HT-29 (cell line): ENCODE measurements at places on chromosomes 13 and 19.

DNA sequence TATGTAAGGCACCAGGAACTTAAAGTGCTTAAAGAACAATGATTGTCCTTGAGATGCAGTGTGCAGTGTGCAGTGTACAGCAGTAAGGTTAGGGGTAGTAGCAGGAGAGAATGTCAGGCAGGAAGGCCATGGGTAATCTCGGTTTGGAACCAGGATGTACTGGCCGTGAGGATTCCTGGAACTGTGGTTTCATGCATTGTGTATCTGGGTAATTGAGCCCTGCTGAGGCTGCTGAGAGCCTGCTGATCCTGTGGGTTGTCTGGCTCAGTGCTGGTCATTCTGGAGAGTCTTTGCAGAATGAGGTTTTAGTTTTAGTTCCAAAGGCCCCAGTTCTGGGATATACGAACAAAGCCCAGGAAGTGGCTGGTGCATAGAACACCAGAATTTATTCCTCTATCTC, 71.0 kb downstream of the ZNF568 start:
- DNase-seq: no peak

DNA sequence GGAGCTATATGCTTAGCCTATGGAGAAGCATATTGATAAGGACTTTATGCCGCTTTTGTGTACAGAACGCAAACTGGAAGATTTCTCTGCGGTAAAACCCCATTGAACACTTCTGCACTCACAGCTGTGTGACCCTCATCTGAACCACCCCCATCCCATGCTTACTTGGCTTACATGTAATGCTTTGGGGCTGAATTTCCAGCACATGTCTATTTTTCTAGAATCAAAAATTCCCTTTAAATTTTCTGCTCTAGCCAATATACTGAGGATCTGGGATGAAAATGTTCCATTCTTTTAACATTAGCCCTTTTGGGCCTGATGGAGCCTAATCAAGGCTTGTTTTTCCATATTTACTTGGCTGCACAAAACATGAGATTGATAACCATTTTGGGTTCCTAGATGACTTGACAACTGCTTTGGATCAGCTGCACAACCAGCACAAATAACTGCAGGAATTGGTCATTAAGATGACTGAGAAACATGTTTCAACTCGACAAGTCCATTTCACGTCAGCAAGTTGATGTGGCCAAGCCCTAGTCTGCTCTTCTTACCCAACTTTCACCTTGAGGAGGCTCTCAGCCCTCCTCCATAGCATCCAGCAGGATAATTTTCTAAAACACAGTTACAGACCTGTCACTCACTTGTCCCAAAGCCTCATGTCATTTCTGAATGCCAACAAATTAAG, 52.4 kb downstream of the TNFSF11 start:
- DNase-seq: no peak

DNA sequence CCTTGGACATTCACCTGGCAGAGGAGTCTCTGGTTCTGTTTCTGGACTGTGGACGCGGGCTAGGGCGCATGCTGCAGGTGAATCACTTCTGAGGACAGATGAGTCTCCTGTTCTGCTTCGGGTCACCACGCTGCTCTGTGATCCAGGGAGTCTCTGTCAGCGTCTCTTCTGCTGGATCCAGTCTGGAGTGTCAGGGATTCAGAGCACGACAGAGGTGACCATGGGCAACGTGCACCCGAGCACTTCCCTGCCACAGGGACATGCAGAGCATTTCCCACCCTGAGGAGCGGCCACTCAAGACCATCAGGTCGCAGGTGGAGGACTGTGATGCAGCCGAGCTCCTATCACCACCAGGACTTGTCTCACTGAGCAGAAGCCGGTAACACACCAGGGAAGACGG, 24.4 kb upstream of the LILRA2 start:
- DNase-seq: no peak

DNA sequence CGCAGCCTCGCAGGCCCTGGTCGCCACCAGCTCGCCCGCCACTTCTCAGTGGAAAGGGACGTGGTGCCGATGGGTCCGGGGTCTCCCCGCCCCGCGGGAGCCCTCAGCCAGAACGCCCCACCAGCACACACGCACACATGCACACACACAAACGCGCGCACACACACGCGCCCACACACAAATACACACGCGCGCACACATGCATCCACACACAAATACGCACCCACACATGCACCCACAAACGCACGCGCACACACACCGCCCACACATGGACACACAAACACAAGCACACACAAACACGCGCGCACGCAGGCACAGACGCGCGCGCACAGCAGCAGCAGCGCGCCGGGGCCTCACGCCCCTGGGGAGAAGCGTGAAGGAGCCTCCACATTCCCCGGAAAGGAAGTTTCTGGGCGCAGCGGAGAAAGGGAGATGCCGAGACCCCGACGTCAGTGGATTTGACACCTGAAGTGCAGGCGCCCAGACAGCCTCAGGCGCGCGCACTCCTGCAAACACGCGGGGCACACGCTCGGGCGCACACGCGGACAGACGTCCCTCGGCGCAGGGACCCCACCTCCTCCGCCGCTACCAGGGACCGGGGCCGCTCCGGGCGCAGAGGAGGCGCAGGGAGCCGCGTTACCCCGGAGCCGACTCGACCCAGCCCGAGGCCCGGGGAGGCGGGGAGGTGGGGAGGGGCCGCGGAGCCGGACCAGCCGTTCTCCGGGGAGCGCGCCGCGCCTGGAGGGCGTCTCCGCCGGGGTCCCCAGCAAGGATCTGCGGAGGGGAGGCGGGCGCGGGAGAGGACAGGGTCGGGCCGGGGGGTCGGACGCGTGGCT, 622 bp downstream of the RASA3 start:
- peak; percentile 56 for DNase-seq

GRCh38 chr19:18519962-18520847, 1.7 kb downstream of the ELL start:
- peak; percentile 83 for DNase-seq

DNA sequence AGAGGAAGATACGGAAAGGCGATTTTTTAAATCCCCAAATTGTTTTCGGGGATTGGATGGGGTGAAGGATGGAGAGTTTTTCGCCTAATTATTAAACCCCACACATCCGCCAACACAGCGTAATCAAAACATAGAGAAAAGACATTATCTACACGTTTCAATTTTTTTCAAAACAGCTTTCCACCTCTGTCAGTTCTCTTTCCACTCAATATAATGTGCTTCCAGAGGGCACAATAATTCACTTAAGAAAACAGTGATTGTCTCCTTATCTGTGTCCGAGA, 435 bp upstream of the OBI1 start:
- DNase-seq: no peak

- no peak for DNase-seq
Observed at GRCh38 chr19:58364146-58364545, 1.6 kb upstream of the ZNF497 start.

DNA sequence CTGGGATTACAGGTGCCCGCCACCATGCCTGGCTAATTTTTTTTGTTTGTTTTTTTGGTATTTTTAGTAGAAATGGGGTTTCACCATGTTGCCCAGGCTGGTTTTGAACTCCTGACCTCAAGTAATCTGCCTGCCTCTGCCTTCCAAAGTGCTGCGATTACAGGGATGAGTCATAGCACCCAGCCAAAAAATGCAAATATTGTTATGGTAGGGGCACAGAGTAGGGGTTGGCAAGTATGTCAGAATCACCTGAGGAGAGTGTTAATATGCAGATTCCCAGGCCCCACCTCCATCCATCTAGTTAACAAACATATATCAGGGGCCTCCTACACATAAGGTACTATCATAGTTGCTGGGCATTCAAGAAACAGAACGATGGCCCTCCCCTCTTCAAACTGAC, 44.7 kb downstream of the VAV1 start:
- no peak for DNase-seq

DNA sequence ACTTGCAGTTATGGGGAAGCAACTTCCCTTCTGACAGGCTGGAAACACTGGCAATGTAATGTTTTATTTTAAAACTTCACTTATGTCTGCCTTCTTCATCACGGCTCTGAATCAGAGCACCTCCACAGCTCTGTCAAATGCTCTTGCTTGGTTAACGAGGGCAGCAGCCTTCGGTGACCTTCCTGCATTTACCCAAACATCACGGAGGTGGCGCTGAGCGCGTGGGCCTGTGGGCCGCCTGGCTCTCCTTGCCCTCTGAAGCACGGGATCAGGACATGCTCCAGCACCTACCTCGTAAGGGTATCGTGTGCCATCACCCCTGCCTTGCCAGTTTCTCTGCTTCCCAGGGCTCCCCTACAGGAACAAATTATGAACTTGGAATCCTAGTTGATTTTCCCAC, 310.0 kb downstream of the TEX29 start:
- no peak for DNase-seq

DNA sequence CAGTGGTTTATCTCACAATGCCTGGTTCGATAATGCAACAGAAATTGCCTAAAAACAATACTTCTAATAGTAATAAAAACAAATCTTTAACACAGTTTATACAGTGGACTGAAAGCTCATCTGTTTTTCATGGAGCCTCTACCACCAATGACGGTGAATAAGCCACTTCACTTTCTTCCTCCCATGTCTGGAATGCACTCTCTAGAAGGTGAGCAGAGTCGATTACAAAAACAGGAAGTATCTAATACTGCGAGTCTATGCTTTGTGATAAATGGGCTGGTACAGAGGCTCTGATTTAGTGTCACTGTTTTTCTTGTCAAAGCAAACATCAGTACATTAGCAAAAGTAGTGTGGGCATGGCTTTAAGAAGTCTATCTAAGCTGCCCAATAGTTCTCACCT, 1348.6 kb upstream of the SLC10A2 start:
- DNase-seq: peak; percentile 68

DNA sequence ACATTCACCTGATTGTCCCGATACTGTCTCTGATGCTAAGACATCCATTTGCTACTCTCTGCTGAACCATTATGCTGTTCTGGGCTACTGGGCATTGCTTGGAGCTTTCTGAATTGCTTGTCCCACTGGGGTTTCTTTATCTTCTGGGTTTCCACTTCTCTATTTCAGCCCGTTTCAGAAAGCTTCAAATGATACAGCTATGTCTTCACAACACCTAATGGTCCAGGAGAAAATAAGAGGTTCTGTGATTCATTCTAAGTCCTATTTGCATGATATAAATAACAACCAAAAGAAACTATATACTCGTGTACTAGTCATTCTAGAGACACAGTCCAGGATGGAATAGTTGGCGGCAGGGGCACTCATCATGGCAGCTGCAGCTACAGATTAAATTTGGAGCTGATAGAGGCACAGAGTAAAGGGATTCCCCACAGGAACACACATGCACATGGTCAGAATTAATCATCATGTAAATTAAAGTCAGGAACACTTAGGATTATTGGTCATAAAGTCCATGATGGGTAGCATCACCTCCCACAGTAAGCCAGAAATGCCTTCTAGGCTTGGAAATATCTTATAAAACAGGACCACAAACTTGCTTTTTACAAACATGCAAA, 33.3 kb upstream of the SCEL start:
- DNase-seq: no peak

GRCh38 chr13:30453727-30454126, 12.0 kb downstream of the HMGB1 start:
- DNase-seq: peak; percentile 62

- peak; percentile 72 for DNase-seq
Observed at GRCh38 chr13:49436890-49437289, 7.0 kb downstream of the CAB39L start.

DNA sequence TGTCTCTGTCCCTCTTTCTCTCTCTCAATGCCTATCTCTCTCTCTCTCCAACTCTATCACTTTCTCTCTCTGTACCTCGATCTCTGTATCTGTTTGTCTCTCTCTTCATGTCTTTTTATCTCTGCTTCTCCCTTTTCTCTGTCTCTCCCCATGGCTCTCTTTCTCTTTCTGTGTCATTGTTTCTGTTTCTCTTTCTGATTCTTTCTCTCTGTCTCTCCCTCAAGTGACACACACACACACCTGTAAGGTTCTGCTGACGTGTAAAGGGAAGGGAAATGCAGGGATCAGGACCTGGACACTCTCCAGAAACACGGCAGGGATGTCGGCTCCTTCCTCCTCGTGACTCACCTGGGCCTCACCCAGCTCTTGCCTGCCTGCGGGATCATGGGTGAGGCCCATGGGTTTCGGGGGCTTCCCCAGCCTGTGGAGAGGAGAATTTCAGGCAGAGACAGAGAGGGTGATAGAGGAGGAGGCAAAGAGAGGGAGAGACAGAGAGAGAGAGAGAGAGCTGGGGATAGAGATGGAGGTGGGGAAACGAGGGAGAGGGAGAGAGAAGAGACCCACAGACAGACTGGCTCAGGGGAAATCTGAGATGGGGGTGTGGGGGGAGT, 5.4 kb upstream of the PLAUR start:
- DNase-seq: peak; percentile 99

GRCh38 chr13:33445476-33445875, 159.9 kb upstream of the STARD13 start:
- DNase-seq: no peak

DNA sequence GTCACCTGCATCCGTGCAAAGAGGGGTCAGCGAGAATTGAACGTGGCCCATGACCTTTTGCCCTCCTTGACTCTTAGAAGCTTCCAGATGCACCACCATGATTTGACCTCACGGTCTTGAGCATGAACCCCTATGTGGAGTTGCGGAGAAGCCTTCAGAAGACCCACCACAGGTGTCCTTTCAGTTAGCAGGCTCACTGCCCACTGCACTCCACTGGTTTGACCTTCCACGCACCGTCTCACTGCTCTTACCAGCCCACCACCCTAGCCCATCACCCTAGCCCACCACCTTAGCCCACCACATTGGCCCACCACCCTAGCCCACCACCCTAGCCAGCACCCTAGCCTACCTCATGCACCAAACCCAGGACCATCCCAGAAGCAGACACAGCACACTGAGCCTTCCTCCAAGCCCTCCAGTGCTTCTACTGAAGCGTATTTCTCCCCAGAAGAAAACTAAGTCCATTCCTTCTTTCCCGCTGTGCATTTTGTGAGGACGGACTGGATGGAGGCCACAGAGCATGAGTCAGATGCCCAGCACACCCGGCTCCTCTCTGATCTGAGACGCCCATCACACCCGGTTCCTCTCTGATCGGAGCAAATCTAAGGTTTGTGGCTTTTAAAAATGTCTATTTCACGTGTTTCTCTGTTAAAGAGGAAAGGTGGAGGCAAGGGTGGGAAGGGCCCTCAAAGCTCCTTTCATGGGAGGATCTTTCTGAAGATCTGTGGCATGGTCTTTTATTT, 45.8 kb downstream of the SOX1 start:
- peak; percentile 1 for DNase-seq

DNA sequence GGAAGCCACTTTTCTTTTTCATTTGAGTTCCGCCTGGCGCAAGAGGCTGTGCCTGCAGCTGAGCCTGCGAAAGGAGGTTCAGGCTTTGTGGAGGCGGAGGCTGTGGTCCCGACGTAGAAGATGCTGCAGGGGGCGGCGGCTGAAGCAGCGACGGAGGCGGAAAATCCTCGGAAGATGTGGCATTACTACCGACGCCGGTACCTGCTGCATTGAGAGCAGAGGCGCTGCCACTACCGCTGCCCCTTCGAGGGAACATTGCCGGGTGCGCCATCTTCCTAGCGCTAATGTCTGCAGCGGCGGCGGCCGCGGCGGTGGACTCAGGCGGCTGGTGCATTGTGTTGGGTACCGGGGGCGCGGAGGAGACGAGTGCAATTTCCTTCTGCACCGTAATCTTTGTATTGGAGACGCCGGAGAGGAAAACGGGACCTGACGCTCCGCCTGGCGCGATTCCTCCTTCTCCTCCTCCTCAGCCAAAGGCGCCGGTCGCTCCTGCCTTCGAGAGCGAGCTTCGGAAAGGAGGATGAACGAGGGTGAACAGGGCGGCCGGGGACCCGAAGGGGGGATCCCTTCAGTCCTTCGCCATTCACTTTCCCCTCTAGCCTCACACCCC, at the start of gene TSC22D1:
Gene TSC22D1, minus strand, starts transcription at position 590 of the 610 bp plus-strand sequence. Its CDS starts 256 bp downstream, at position 334.
- DNase-seq: peak; percentile 62
